ENCODE measurements at places on chromosomes 2 and 18.

GRCh38 chr2:79993144-79993543 lies 311.4 kb downstream of the LRRTM1 start:
- no peak for DNase-seq

GRCh38 chr2:187302116-187302515 lies 145.9 kb downstream of the CALCRL start:
- DNase-seq: no peak

DNA sequence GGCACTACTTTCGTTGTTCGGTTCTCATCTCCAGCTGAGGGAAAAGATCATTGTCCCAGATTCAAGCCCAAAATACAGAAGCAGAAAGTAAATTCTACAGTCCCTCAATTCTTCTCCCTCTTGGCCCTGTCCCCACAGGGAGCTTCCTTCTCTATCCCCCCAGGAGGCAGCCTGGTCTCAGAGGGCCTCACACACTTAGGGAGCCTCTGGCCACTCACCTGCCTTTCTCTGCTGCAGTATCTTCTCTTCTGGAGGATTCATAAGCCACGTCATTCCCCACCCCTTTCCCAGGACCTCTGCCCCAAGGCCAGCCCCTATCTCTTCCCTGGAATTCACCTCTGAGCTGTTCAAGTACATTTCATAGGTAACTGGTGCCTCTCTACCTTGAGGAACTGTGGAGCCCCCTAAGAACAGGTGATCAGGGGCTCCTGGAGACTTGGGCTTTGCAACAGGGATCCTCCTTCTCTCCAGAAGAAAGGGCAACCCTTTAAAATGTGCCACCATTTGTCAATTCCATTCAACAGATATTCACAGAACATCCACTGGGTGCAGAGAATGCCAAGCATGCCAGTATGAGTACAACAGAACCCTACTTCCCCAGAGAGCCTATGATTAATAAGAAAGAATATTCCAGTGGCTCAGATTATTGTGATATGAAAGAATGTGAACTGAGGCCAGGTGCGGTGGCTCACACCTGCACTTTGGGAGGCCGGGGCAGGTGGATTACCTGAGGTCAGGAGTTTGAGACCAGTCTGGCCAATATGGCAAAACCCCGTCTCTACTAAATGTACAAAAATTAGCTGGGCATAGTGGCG lies 72.9 kb downstream of the CIB4 start:
- DNase-seq: no peak

DNA sequence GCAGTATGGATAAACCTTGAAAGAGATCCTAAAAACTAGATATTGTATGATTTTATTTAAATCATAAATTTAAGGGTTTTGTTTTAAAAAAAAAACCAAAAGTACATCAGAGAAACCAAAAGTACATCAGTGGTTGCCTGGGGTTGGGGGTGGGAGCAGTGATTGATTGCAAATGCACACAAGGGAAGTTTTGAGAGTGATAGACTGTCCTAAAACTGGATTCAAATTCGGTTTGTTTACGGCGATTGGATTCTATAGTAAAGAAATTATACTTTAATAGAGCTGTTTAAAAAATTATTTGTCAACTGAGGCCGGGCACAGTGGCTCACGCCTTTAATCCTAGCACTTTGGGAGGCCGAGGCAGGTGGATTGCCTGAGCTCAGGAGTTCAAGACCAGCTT lies 179.8 kb downstream of the METTL4 start:
- no peak for DNase-seq

DNA sequence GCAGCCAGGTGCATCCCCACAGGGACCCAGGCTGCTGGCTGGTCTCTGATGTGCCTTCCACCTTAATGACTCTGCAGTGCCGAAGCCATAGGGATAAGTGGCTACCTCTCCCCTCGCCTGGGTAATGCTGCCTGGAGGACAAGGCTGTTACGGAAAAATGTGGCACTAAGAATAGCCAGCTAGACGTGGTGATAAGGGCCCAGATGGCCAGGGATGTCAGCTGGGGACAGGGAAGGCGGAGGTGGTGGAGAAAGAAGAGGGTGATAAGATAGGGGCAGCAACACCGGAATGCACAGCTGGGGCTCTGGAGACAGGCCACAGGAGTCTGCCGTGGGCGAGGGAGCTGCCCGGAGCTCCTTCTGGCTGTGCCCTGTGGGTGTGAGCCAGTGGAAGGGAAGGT lies 170.6 kb downstream of the FHOD3 start:
- no peak for DNase-seq
